ENCODE measurements at places on chromosomes 2 and 18. TPM values are rescaled to one million over a fixed set of nuclear protein-coding genes. Genes with fewer than 3 reads are reported as not detected.

GRCh38 chr2:145119225-145119624, 599.3 kb upstream of the ZEB2 start:
- no peaks in the 10 kb centered on the region for H3K36me3 ChIP-seq
- H3K27ac ChIP-seq = no peak overlapping the region
- peaks cover 3% of the 10 kb centered on the region for H3K4me1 ChIP-seq
- H3K27me3 ChIP-seq = no peaks in the 10 kb centered on the region
- DNase-seq = no peak

Gene DPYSL5
- total RNA-seq = 0.17 TPM

Gene NOL4
- total RNA-seq = not detected

Gene UGT1A7
- not detected for total RNA-seq

Gene DSC3
- total RNA-seq = 0.38 TPM

Gene MAPK4
- total RNA-seq = 6.5 TPM

Gene RRM2
- total RNA-seq = 1.4 TPM

Gene ITPRIPL1
- 0.77 TPM for total RNA-seq
